ENCODE measurements at places on chromosomes 6 and 20.

DNA sequence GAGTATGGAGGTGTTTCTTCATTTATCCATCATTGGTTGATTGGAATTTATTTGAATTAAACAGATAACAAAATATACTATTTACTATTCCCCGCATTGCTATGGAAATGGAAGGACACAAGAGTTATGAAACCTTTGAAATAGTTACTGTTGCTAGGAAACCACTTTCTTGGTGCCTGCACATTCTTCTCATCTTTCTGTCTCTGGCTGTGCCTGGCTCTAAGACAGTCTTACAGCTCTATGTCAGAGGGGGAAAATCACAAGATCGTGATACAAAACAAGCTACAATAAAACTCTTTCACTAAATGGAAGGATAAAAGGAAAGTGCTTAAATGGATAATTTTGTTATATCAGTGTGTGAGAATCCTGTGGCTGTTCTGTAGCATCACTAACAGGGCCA, 453.0 kb downstream of the LMBRD1 start:
- no peak for DNase-seq

GRCh38 chr20:38386004-38386403, 39.7 kb downstream of the LBP start:
- no peak for DNase-seq

- no peak for DNase-seq
These were observed 540.5 kb upstream of the JAG1 start for GRCh38 chr20:11214256-11214840.

GRCh38 chr20:23326774-23327173, 23.8 kb upstream of the NXT1 start:
- no peak for DNase-seq

GRCh38 chr6:33683576-33684427, 27.7 kb downstream of the UQCC2 start:
- DNase-seq = no peak

GRCh38 chr6:155388591-155388990, 67.0 kb downstream of the NOX3 start:
- no peak for DNase-seq

DNA sequence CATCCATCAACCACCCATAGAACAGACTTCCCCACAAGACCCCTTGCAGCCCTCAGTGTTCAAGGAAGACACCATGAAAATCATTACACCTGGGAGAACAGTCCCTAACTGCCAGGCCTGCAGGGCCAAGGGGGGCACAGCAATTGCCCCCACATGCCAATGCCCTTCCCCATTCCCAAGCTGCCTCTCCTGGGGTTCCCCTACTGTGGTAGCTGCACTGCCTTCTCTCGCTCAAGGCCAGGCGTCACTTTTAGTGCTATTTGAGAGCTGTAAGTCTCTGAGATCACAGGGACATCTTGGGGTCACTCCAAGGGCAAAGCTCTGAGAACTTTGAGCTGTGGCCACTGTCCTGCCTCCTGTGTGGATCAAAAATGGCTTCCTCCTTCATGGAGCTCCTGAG, 6.0 kb upstream of the ACSS1 start:
- no peak for DNase-seq

DNA sequence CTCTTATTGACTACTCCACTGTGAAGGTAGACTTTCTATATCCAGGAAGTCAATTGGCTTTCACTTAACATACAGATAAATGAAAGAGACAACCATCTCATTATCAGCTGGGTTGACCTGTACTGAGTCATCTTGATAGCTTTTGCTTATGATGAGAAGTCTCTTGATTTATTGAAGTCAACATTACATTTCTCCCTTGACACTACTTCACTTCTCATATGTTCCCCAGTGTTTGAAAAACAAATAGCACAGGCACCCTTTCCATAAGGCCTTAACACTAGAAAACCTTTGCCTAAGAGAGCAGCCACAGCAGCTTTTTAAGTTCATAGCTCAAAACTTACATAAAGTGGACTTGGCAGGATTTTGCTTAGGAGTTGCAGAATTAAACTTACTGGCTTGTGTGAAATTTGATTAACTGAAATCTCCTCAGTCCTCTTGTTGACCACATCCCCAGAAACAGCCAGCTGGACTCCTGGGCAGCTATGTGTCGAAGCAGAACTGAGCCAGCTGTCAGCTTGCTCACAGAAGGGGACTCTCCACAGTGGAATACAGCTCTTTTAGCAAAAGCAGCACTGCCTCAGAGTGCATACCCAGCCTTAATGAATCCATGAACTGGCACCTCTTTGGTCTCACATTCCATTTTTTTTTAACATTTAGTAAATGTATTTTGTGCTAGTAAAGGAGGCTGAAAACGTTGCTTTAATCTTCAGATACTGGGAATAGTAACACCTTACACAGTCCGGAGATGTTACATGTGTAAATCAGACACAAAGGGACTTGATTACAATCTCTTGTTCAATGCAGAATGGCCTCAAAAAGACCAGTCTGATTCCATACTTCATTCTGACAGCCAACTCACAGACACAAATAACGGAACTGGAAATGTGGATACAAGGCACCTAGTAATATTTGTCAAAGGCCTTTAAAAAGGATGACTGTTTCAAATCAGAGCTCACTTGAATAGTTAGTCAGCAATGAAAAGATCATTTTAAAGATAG, 1532.7 kb downstream of the HACE1 start:
- DNase-seq = no peak
